Inflammatory macrophage treated with lipopolysaccharide for 4 hours (primary cell): ENCODE measurements at places on chromosomes 2 and 18.

GRCh38 chr2:19102696-19103423 is 255.6 kb downstream of the OSR1 start:
- DNase-seq = no peak

DNA sequence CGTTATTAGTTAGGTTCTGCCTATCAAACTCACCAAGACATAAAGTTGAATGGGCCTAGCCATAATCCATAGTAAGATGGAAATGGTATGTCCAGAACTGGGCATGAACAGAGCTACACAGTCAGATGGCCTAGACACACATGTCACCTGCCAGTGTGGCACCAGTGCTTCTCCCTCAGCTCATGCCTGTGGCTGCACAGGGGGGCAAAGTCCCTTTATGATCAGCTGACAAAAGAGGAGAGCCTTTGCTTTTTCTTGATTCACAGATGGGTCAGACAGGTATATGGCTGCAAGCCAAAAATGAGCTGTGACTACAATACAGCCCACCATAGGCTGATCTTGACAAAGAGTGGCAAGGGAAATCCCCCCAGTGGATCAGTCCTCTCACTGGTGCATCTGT is 28.3 kb upstream of the STARD7 start:
- no peak for DNase-seq

DNA sequence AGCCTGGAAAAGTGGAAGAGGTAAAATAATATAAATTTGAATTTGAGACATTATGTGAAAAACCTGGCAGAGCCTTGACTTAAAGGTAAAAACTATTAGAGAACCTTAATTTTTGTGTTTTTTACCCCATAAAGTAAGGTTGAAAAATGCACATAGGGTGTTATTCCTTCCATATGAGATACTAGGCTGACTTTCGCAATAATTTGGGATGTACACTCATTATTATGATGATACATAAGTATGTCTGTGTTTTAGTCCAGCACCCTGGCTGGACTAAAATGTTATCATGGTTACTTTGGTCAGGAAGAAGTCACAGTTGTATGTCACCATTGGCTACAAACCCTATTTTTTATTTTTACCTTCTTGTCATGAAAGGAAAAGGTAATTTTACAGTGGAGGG is 19.8 kb downstream of the NEMP2 start:
- no peak for DNase-seq

DNA sequence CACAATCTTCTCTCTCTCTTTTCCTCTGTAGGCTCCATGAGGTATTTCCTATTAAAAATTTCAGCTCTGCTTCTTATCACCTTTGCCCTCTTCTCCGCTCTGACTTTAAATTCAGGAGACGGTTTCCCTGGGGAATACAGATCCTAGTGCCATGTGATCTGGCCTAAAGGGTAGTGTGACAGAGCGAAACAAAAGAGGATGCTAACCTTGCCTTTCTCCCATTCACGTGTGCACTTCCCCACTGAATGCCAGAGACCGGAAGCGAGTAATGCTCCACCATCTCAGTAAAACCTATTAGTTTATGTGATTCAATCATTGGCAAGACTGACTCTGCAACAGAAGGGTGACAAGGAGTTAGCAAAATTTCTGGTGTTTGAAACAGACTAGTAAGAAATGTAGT is 358.3 kb downstream of the ZNF521 start:
- no peak for DNase-seq

- peak; percentile 21 for DNase-seq
These were observed 51.6 kb downstream of the NEDD4L start for GRCh38 chr18:58095655-58096054.

- DNase-seq = no peak
These were observed 186.3 kb upstream of the MYT1L start for GRCh38 chr2:2517399-2517798.

DNA sequence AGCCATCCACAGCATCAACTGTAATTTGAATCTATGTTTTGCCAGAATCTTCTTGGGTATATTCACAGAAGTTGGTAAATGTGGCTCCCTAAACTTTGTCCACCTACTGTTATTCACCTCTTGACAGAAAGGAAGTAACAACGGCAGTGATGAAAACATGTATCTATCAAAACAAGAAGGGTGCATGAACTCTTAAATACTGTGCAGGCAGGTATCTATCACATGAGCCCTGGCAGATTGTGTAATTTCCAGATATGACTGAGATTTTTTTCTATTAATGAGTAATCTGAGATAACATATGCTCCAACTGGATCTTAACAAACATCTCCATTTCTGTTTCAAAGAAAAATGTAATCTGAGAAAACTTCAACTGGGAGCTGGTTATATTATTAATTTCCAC is 36.6 kb downstream of the SFT2D3 start:
- no peak for DNase-seq

DNA sequence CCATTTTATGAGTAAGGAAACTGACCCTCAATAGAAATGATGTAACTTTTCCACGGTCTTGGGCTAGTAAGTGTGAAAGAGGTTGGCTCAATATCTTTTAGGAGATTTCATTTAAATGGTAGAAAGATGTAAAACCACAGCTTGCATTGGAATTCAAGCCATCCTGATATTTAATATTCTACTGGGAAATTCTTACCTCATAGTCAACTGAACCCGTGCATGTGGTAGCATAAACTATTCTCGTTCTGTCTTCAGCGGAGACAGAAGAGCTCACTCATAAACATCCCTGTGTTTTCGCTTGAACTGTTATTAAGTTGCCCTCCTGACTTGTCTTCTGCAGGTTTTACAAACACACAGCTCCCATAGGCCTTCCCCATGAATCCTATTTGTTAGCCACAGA is 8.5 kb upstream of the SPATS2L start:
- DNase-seq = no peak

- no peak for DNase-seq
These were observed 131.4 kb upstream of the ITGB6 start for GRCh38 chr2:160331258-160332025.

DNA sequence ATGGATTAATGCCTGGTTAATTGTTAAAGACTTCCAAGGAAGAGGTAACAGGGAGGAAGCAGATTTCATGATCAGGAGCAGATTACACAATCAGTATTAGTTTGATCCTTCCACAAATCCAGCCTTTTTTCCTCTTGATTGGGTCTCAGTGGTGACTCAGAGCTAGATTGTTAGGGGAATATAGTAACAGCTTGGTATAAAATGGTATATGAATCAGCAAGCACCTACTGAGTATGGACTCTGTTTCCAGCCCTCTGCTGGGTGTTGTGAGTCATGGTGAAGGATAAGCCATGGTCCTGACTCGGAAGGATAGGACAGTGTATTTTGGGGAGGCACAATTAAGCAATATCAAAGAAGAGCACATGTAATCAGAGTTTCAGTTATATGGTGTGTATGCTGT is 272.4 kb upstream of the DPP10 start:
- DNase-seq = no peak

DNA sequence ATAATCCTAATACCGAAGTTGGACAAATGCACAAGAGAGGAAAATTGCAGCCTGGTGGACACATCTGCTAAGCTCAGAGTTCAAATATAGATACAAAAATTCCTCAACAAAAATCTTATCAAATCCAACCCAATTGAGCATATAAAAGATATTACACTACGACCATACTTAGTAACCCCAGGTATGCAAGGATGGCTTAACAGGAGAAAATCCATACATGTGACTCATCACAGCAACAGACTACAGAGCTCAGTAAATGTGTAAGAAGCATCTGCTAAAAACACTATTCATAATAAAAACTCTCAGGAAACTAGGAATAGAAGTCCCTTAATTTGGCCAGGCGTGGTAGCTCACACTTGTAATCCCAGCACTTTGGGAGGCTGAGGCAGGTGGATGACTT is 28.3 kb downstream of the HS6ST1 start:
- DNase-seq = no peak

GRCh38 chr2:204072443-204073324 is 136.1 kb downstream of the ICOS start:
- DNase-seq = peak; percentile 21

DNA sequence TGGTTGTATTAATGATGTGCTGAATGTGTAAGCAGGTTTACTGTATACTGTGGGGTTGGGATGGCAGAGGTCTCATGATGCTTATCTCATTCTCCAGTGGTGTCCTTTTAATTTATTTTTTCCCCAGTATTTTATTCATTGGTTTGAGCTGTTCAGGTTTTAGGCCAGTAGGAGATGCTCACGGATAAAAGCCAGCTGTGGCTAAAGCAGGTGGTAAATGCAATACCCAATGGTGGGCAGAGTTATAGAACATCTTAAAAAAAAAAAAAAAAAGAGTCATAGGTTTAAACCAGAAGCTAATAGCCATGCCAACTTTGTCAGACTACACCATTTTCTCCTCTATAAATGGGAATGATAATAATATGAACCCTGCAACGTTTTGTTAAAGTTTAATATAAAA is 57.8 kb upstream of the NEUROD1 start:
- no peak for DNase-seq
